ENCODE measurements at places on chromosomes 12 and 14.

- no peak for DNase-seq
Measured at GRCh38 chr14:90842726-90843125, 26.5 kb upstream of the TTC7B start.

GRCh38 chr12:80936642-80937390 is 918 bp downstream of the LIN7A start:
- no peak for DNase-seq

DNA sequence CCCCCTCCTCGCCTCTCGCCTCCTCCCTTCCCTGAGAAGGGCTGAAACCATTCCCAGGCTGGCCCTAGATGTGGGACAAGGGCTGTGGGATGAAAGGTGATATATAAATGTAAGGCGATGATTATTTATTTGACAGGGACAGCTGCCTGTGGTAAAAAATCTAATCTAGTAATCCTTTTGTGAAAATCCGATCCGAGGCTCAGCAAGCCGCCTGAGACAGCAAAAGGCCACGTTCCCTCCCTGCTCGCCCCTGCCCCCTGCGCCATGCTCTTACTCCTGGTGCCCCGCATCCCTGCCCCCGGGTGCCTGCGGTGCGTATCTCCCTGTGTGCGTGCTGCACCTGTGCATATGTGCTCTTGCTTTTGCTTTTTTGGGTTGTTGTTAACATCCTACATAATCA is 65.2 kb downstream of the TSPAN9 start:
- DNase-seq, result no peak

GRCh38 chr14:56005191-56006053 is 112.8 kb upstream of the PELI2 start:
- no peak for DNase-seq

- no peak for DNase-seq
Measured at GRCh38 chr14:72723858-72724530, 169.9 kb downstream of the DPF3 start.

DNA sequence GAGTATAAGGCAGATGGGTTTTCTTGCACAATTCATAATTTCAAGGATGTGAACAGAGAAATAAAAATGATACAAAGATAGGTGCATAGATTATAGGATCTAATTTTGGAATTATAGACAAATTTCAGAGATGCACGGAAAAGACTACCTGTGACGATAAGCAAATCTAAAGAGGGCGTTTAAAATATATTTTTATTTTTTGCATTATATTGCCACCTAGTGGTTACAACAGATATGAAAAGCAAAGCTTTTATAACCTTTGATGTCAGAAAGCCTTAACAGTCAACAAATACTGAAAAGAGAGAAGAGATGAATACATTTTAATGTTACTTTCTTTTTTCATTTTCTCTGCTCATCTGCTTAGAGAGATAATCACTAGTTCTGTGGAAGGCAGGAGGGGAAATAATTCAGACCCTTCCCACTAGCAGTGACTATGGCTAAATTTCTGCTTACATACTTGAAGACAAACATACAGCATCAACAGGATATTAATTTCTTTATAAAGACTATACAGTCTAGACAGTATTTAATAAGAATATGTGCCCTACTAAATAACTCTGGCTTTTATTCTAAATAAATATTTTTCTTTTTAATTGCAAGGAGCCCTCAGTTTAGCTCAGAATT is 46.3 kb downstream of the NTS start:
- no peak for DNase-seq

DNA sequence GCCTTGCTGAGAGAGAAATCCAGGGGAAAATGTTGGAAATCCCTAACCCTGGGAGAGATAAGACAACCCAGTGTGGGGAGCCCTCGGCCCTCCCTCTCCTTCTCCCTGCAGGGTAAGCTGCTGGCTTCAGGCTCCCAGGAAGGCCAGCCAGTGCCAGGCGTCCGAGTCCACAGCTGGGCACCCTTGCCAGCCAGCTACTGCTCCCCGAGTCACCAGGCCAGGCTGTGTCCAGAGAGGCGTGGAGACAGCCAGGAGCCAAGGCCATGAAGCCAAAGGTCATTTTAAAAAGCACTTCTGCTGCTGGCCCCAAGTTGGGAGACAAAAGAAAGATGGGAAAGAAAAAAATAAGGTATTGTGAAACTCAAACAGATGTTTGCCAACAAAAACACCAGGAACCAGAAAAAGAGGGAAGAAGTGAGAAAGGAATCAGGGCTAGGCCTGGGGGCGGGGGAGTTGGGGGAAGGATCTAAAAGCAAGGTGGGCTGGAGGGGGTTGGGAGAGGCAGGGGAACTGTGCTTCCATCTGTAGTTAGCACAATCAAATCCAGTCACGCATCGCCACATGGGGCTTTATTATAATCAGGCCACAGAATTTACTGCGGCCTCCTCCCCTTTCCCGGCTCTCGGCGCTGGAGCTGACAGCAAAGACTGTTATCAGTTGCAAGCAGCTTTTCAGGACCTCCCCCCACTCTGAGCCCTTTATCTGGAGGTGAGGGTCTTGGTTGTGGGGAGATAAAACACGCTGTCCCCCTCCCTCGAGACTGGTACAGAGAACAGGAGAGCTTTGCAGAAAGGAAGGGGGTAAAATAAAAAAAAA is 33.5 kb downstream of the RBM19 start:
- DNase-seq, result no peak

DNA sequence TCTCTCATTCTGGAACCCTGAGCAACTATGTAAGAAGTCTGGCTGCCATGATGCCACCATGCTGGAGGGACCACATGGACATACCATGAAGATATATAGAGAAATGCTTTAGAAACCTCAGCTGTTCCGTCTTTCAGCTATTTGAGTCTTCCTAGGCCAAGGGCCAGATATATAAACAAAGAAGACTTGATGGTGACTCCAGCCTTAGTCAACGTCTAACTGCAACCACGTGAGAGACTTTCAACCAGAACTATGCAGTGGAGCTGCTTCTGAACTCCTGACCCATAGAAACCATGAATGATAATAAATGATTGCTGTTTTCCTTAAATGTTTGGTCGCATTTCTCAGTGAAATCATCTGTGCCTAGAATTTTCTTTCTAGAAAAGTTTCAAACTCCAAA is 20.0 kb upstream of the KITLG start:
- no peak for DNase-seq

GRCh38 chr12:115988625-115989563 is 288.6 kb downstream of the MED13L start:
- DNase-seq, result no peak

DNA sequence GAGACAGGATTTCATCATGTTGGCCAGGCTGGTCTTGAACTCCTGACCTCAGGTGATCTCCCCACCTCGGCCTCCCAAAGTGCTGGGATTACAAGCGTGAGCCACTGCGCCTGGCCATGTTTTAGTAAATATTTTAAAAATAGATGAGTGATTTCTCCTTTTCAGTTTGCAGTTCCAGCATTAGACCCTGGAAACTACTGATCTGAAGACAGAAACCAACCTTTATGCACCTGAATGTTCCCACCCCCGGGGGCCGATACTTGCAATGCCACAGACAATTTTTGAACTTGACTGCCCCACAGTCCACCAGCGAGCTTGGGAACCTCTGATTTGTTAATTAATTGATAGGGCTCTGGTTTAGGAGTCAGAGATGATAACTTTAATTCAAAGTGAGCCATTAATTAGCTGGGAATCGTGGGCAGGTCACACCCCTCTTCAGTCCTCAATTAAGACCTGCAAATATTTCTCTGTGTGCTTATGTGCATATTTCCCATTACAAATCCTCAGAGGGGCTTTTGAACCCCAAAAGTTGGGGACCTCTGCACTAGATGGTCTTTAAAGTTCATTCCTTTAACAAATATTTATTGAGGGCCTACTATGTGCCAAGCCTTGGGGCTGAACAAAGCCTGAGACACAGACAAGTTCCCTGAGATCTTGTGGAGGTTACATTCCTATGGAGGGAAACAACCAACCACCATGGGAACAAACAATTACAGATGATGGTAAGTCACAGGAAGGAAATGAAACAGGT is 4.1 kb upstream of the TMEM120B start:
- DNase-seq, result no peak

DNA sequence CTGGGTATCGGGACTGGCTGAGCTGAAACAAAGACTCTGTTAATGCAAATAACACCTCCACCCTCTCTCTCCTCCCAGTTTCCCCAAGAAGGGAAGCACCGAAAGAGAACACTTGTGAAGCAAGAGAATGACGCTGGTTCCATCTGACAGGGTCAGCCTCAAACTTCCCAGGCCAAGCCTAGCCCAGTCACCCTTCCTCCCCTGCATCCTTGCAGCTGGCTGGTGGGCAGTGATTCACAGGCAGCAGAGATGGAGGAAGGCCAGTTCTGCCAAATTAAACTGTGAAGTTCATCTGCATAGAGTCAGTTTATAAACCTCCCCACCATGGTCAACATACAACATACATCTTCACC is 2.8 kb downstream of the LRRC74A start:
- DNase-seq, result no peak

DNA sequence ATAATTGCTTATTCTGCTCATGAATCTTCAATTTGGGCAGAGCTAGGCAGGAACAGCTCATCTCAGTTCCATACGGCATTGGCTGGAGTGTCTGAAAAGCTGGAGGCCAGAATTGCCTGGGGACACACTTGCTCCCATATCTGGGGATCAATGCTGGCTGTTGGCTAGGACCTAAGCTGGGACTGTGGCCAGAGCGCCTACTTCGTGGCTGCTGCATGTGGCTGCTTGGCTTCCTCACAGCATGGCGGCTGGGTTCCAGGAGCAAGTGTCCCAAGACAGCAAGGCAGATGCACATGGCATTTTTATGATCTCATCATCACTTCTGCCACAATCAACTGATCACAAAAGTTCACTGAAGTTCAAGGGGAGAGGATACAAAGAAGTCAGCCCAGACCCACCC is 200.2 kb downstream of the TTC8 start:
- no peak for DNase-seq

- peak; percentile 18 for DNase-seq
Measured at GRCh38 chr12:98464190-98464589, 51.2 kb upstream of the TMPO start.

- peak; percentile 50 for DNase-seq
Measured at GRCh38 chr14:64705381-64706118, 1.3 kb downstream of the PLEKHG3 start.

DNA sequence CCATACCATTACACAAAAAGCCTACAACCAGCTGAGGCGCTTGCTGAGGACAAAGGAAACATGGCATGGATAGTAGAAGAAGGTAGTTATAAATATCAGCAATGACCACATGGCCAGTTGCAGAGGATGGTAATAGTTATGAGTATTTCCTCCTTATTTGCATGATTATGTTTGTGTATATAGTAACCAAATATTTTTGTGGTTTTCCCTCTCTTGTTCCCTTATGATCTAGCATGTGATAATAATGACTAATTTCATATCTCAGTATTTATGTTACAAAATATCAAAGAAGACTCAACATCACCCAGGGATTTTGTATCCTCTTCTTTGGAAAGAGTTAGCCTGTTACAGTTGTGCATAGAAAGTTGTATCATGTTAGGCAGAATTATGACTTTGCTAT is 13.5 kb upstream of the CATSPERB start:
- no peak for DNase-seq
